ENCODE measurements at places on chromosomes 12 and 14.

DNA sequence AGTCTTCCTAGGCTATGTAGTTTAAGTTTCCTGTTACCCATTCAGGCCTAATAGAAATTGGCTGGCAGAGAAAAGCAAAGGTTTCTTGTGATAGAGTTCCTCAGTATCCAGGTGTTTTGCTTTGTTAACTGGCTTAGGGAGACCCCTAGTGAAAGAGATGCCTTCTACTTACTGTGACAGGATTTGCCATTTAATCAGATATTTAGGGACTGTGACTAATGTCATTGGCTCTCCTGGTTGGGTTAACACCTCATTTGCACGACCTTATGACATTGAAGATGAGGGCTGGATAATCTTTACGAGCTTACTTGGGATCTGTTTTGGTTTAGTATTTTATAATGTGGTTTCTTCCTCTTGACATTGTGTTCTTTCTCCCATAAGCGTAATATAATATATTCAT is 5.8 kb downstream of the MON2 start:
- DNase-seq, result no peak

GRCh38 chr14:103353362-103353761 is 19.3 kb downstream of the EIF5 start:
- DNase-seq, result no peak

- DNase-seq, result no peak
Observed at GRCh38 chr12:38850461-38850860, 54.9 kb downstream of the CPNE8 start.

GRCh38 chr14:50345846-50346422 is 33.8 kb downstream of the DMAC2L start:
- DNase-seq, result no peak

- DNase-seq, result no peak
Observed at GRCh38 chr12:57757771-57758170, 2.9 kb downstream of the MARCHF9 start.

GRCh38 chr12:99224237-99224636 is 423.3 kb upstream of the GARIN6 start:
- DNase-seq, result no peak

DNA sequence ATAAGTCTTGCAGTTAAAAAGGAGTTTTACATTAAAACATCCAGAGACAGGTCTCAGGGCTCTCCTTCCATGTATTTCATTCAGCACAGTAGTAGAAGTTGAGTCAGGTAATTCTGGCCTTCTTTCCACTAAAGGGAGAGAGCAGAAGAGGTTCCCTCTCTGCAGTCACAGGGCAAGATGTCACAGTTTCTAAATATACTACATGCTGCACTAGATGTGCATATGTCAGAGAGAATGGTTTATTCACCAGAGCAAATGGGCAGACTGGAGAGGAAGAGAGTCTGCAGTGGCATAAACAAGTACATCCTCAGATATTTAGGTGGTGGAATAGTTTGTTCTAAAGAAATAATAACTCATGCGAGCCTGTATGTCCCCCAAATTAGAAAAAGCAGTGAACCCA is 132.0 kb downstream of the KICS2 start:
- no peak for DNase-seq

DNA sequence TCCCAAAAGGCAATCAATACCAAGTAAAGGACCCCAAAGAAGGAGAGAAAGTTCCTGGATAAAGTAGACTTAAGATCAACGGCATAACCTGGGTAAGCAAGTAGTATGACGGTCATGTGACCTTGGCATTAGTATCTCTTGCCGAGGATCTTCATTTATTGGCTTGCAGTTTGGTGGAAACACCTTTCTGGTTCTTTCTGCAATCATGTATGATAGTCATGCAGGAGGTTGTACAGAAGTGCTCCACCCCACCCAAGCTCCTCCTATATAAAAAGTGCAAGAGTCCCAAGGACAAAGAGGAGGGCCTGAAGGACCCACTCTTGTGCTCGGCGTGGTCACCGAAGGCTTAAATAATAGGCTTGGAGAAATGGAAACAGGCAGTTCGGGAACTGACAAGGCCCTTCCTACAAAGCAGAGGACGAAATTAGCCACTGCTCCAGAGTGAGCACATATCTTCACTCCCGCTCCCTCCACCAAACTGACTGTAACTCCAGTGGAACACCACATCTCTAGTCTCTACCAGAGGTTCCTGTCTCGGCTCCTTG is 750 bp downstream of the CS start:
- DNase-seq, result no peak

DNA sequence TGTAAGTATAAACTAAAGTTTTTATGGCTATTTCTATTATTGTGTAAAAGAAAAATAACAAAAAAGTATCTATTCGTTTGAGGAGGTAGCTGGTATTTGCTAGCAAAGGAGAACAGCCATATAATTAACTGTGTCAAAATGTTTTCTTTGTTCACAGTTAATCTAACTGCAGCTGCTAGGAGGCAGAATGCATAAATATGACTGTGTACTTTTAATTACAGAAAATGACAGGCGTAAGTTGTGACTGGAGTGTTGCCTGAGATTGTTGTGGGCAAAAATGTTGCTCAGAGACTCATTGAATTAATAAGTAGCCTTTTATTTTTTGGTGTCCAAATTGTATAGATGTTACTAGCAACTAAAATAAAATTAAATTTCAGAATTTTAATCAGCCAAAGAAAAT is 33.5 kb downstream of the PTPRO start:
- no peak for DNase-seq

DNA sequence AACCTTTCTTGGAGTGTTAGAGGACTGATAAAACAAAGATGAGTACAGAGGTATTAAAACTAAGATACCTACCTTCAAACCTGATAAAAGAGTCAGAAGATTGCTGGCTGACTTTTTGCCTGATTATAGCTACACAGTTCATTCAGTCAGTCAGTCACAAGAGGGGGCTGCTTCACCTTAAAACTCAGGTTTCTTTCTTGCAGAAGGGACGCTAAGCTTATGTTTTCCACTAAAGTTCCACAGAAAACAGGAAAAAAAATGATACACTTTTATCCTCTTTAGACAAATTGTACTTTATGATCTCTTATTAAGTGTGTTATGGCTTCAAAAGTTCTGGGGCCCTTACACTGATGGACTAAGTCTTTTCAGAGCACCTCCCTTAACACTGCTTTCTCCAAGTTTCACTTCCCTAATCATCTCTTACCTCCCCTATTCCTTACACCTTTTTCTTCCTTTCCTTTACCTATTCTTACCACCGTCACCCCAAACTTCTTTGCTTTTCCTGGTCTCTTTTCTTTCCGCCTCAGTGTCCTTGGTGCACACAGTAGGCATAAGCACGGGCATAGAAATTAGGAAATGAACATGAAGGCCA is 448.7 kb upstream of the OR4E1 start:
- no peak for DNase-seq

DNA sequence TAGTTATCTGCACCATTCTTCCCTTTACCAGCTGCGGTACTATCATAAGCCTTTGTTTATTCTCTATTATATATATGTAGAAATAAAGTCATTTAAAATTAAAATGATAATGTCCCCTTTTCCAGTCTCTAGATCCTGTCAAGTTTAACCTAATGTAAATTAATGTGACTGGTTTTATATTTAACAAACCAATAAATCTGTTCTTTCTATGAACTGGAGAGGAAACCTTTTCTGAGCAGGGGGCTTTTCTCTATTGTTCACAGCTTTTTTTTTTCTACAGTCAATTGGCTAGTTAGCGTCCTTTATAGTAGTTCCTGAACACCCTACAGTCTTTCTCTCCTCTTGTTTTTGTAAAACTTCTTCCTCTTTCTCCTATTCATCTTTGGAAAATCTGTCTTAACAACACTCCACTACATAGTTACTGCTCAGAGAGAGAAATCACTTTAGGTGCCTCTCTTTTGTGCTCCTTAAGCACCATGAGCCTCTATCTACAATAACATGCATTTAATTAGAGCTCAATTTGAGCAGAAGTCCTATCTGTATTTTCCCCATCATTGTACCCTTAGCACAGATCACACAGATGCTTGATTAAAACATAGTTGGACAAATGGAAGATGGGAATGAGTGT is 332.6 kb upstream of the SYT1 start:
- DNase-seq, result no peak

DNA sequence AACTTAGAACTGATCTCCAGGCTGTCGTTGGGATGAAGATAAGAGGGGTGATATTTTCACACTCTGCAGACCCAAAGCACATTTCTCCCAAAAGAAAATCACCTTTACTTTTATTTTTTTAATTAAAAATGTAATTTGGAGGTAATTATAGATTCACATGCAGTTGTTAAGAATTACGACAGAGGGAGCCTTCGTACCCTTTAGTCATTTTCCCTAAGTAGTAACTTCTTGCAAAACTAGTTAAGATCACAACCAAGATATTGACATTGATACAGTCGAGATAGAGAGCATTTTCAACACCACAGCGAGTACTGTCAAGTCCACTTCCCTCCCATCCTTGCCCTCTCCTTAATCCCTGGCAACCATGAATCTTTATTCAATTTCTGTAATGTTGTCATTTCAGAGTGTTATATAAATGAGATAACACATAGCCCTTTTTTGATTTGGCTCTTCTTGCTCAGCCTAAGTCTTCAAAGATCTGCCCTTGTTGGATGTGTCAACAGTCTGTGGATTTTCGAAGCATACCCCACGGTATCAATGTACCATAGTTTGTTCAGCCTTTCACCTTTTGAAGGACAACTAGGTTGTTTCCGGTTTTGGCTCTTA is 39.6 kb downstream of the DNAH10 start:
- no peak for DNase-seq

DNA sequence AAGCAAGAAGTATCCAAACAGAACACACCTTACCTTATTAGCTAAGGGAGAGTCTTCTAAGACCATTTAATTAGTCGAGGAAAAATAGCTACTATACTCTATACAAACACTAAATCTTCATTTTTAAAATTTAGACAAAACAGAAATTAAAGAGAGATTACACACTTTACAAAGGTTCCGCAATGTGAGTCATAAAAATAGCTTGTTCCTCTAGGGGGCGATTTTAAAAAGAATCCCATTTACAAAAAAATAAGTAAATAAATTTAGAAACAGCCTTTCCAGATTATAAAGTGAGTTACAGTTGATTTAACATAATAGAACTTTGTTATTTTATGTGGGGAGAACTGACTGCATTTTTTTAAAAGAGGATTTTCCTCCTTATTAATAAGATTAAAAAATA is 201.6 kb downstream of the PAX9 start:
- no peak for DNase-seq

DNA sequence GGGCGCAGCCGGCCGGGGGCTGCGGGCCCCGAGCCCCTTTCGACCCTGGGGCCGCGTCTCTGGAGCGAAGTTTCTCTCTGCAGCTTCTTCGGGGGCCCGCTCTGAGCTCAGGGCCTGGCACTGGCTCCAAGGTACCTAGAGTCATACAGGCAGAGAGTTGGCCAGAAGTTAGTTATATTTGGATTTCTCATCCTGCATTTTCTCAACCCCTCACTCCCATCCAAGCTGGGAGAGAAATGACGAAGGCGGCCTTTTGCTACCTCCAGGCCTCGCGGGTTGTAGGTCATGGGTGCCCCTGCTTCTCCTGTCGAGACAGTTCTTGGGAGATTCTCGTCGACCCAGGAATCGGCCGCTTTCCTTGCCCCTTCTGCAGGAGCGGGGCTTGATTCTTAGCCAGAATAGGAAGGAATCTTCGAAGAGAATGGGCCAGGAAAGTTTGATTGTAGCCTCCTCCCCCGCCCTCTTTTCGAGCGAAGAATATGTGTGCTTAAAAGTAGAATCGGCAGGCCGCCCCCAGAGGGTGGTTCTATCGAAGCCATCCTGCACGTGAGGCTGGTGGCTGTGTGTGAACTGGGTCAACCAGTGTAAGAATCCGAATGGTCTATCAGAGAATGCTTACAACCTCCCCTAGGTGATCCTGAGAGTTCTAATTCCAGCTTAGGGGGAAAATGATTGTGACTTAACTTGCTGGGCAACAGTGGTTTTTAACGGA is 785 bp downstream of the MLEC start:
- DNase-seq, result no peak

GRCh38 chr14:74784634-74785033 is 21.5 kb downstream of the YLPM1 start:
- DNase-seq, result no peak

DNA sequence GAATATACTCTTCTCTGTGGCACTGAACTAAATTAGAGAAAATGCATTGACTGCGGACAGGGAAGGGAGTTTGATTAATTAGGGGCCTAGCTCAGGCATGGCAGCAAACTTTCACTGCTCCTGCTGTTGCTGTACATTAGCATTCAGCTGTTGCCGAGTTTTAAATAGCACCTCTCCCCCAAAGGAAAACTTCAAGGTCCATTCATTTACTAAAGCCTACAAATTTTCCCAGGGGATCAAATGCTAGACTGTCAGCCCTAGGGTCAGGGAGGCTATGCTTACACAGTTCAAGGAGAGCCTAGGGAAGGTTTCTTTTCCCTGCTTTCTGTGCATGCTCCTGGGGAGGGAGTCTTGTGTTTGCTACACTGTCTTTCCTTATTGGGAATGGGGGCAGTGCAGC is 60.0 kb upstream of the GZMB start:
- no peak for DNase-seq

- no peak for DNase-seq
Observed at GRCh38 chr14:59126714-59127436, 61.6 kb upstream of the DAAM1 start.

- DNase-seq, result no peak
Observed at GRCh38 chr14:23347406-23348296, 5.0 kb downstream of the SLC22A17 start.

DNA sequence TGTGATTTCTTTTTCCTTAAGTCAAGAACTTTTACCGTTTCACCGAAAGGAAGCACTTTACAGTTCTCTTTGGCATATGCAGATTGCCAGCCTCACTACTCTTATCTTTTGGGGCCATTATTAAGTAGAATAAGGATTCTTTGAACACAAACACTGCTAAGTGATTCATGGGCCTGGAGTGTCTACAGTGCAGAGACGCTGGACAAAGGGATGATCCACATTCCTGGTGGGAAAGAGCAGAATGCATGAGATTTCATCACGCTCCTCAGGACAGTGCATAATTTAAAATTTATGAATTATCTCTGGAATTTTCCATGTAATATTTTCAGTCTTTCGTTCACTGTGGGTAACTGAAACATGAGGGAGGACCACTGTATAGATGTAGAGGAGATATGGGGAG is 90.2 kb downstream of the TTLL5 start:
- DNase-seq, result no peak

- DNase-seq, result no peak
Observed at GRCh38 chr14:25836636-25837035, 761.2 kb downstream of the NOVA1 start.

DNA sequence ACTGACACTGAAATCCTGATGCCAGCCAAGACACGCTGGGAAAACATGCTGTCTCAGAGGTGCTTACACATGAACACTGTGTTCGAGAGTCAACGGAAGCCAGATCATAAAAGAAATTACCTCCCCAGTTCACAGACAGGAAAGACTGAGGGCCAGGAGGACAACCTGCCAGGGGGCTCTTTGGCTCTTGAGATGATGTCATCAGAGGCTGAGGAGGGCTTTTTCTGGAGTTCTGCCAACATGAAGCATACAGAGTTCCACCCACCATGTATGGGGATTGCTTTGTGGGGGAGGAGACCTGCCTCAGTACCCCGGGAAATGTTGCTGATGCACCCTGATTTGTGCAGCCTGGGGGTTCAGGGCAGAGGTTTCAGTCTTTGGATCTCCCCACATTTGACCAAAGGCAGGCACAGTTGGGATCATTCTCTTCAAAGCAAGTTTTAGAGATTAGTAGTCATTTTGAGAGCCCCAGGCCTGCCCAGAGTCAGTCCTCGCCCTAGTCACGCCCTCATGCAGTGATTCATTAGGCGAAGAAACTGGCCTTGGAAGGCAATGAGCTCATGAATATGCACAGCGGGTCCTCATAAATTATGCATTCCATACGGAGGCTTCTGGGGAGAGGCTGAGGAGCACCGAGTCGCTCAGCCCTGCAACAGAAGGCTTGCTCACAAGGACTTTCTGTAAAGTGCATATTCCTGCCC is 34.9 kb upstream of the EML1 start:
- no peak for DNase-seq

GRCh38 chr12:98422359-98422758 is 93.0 kb upstream of the TMPO start:
- no peak for DNase-seq
